Type B pancreatic cell (in vitro differentiated cells): ENCODE measurements at places on chromosomes 6 and 20. TPM values are rescaled to one million over a fixed set of nuclear protein-coding genes. Genes with fewer than 3 reads are reported as not detected.

DNA sequence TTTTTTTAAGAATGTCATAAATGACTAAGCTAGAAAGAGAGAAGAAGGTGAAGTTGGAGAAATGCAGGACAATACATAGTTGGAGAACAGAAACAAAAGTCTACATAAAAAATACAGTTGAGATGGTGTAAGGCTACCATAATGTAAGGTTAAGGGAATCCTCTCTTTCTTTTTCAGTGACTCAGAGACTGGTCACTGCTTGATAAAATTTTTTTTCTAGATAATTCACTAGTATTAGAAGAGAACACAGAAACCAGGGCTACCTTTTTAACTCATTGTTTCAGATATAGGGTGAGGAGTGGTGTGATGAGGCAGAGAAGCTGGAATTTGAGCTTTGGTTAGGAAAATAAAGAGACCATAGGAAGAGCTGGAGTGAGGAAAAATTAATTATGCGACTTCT is 18.2 kb upstream of the EDN1 start:
- DNase-seq: no peak

GRCh38 chr6:29509239-29509638 is 21.5 kb upstream of the MAS1L start:
- no peak for DNase-seq

DNA sequence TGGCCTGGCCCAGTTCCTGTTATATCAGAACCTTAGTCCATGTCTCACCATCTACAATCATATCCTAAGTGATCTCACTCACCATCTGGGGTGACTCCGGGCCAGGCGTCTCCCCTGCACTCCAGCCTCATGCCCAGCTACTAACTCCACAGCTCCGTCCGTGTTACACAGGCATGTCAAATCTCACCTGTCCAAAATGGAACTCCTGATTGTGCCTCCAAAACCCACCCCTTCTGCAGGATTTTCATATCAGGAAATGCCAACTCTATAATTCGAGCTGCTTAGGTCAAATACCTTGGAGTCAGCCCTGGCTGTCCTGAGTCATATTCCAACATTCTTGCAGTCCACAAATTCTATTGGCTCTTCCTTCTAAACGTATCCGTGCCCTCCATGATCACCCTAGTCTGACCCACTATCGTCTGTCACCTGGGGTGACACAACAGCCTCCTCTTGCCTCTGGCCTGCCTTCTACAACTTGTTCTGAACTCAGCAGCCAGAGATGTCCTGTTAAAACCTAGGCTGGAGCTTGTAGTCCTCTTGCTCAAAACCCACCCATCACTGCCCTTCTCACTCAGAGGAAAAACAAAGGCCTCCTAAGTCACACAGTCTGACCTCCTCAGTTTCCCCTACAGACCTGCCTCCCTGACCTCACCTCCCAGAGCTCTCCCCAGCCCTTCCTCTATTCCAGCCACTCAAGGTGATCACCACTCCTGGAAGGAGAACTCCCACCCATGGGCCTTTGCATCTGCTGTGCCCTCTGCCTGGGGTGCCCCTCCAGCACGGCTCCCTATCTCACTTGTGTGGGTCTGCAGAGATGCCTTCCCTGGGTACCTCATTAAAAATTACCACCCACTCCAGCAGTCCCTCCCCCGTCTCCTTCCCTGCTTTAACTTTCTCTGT is 85.3 kb upstream of the SIRPA start:
- peak; percentile 52 for DNase-seq

Gene IL20RA
- 0.90 and 1.7 TPM in 2 replicates for total RNA-seq

DNA sequence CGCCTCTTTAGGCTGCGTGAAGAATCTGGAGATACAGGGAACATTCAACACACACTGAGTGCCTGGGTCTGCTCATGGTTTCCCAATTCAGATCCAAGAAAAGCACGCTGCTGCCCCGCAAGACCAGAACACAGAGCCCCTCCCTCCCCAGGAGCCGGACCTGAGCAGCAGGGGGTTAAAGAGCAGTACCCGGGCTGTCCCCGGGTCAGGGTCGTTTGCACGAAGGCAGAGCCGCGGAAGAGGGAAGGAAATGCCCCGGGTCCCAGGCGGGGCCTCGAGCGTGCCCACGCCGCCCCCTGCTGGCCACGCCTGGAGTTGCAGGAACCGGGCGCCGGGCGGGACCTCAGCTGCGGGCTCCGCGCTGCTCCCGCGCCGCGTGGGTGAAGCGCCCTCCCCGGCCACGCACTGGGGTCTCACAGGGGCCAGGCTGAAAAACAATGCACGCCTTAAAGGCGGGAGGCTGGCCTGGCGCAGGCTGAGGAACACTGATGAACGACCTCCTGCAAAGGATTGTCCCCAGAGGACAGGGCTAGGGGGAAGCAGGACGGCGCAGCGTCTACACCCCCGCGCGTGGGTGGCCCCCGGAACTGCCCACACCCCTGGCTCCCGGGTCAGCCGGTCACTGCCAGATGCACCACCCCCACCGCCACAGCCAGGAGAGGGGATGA is 48.9 kb downstream of the ANKRD60 start:
- DNase-seq: peak; percentile 86
